ENCODE measurements at places on chromosomes 13 and 19. TPM values are rescaled to one million over a fixed set of nuclear protein-coding genes. Genes with fewer than 3 reads are reported as not detected.

LRRC4B gene
- 1.6 TPM for total RNA-seq

TGFB1 gene
- 48.5 TPM for total RNA-seq

IFI30 gene
- total RNA-seq = not detected

ZNF433 gene
- 4.7 TPM for total RNA-seq

THSD8 gene
- total RNA-seq = not detected

KLK12 gene
- not detected for total RNA-seq

HIPK4 gene
- total RNA-seq = under 0.01 TPM

ZNF177 gene
- 2.6 TPM for total RNA-seq

LEUTX gene
- total RNA-seq = not detected

SYCN gene
- not detected for total RNA-seq

Data from epithelial cell of alveolus of lung (primary cell).